Cortex of kidney (tissue), 1 donor: ENCODE measurements at places on chromosomes 5 and 9.

DNA sequence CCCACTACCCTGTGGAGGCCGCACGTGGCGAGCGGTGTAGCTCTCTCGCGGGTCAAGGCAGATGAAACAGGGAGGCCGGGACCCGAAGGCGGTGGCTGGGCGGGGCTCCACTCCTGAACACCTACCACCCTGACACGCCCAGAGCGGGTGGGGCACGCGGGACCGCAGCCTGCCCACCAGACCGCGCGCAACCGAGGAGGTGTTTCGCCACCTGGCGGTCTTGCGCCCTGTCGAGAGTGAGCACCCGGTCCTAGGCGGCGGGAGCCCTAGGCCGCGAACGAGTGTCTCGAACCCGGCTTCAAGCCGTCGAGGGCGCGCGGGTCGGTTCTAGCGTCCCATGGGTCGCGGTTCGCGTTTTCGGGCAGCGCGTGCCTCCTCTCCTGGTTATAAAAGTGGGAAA lies 2.2 kb upstream of the EXOSC3 start:
- no peak for DNase-seq

- no peak for DNase-seq
These were observed 685.8 kb downstream of the MAT2B start for GRCh38 chr5:164191240-164191639.

- no peak for DNase-seq
These were observed 168.9 kb downstream of the MAPKAP1 start for GRCh38 chr9:125538092-125538473.

DNA sequence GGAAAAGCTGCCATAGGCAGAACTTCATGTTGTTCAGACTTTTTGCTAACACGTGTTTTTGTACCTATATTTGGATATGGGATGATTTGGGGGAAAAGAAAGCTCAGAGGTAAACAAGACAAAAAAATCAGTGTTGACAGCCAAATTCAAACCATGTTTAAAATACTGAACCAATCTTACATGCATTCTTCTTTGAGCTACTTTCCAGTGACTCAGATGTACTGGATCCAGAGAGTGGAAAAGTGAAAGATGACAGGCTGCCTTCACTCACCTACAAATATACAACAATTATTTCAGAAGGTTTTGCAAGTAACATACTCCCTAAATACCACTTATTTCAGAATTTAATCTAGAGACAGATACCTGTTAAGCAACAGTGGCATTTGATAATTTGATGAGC lies 165.7 kb downstream of the MPDZ start:
- no peak for DNase-seq

GRCh38 chr5:147780924-147781573 lies 1.5 kb downstream of the JAKMIP2 start:
- DNase-seq, result no peak

DNA sequence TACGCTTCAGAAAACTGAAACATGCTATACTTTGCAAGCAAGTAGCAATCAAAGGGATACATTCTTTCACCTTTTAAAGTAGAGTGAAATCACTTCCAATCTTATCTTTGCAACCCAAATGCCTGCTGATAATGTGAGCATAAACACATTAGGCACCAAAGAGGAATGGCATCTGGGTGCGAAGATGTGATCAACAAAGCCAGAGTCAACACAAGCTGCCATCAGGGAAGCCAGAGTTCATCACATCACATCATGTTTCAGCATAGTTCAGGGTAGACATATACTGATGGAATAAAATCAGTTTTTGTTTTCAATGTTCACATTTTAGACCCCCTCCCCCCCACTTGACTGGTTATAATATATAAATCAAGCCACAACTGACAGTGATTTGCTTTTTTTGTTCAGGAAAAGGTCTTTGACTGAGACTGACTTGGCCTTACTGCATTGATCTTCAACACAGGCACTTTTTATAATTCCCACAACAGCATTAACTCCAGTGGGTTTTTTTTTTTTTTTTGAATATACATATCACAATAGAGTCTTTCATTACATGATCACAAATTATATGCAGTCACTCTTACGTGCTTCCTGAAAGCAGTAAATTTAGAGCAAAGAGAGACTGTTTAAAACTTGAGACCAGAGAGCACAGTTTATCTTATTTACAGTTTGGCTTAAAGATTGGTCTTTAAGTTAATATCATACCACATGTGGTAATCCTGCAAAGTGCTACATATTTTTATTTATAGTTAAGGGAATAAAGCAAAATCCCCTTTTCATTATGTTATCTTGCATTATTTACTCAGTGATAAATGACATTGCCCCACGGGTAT lies 20.3 kb downstream of the AOPEP start:
- DNase-seq, result no peak

DNA sequence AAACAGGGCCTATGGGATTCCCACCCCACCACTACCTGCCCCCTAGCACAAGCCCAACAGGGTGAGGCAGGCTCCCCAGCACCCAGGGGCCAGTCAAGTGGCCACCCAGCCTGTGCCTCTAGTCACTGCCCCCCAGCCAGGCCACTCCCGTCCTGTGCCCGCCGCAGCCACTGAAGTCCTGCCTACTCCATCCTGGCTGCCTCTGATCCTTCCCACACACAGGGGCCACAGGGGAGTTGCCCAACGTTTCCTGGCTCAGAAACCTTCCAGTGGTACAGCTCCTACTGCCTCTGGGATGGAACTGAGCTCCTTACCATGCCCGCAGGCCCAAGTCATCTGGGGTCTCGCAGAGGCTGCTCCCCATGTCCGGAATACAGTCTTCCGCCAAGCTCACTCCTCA lies 70.2 kb upstream of the STXBP1 start:
- no peak for DNase-seq

GRCh38 chr9:16482764-16483163 lies 387.7 kb downstream of the BNC2 start:
- DNase-seq, result no peak

GRCh38 chr5:1195916-1196315 lies 5.5 kb upstream of the SLC6A19 start:
- DNase-seq, result no peak

DNA sequence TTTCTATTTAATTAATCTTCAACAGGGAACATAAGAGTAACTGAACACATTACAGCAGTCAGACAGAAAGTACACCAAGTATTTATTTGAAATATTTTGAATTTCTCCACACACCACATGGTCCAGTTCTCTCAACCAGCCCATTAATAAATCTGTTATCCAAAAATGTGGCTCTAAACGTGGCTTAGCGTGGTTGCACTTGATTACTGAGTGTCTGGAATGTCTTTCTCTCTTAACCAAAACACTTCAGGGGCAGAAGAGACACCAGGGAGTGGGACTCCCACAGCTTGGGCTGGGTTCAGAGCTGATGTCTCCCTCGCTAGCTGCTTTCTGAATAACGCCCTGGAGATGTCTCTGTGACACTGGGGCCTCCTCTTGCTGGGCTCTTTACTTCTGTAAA lies 52.6 kb upstream of the FANCC start:
- no peak for DNase-seq

- no peak for DNase-seq
These were observed 43.4 kb upstream of the CDKN2B start for GRCh38 chr9:22052376-22052945.

- no peak for DNase-seq
These were observed 882 bp downstream of the CERCAM start for GRCh38 chr9:128421482-128421996.

GRCh38 chr9:115204904-115205453 lies 87.0 kb upstream of the TNC start:
- no peak for DNase-seq

DNA sequence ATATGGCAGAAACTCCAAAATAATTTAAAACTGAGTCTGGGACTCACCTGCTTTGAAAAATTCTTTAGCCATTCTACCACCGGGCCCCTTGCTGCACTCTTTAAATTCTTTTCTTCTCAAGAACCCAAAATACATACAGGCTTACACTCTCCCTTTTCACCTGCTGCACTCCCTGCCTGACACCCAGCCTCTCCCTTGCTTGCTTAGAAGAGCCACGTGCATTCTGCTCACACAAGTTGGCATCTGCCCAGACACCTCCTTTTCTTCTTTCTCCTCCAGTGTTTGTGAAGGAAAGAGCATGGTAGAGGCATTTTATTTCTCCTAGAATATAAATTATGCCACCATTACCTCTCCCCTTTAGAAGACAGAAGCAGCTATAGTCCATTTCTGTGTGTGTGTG lies 39.0 kb upstream of the AOPEP start:
- DNase-seq, result no peak

DNA sequence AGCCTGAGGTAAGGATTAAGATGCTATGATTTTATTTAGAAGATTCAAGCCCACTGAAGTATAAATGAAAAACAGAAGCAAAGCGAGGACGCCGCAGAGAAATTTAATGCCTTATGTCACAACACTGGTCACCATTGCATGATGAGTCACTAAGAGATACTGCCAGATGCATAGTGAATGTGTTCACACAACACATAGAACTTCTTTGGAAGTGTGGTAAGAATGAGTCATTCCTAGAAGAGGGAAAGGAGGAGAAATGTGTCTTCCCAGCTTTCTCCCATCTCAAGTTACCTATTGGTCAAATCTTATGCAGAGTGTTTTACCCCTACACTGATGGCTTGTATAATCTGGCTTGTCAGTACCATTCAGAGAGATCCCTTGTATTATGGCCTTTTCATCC lies 465.3 kb upstream of the ARRDC3 start:
- DNase-seq, result no peak

DNA sequence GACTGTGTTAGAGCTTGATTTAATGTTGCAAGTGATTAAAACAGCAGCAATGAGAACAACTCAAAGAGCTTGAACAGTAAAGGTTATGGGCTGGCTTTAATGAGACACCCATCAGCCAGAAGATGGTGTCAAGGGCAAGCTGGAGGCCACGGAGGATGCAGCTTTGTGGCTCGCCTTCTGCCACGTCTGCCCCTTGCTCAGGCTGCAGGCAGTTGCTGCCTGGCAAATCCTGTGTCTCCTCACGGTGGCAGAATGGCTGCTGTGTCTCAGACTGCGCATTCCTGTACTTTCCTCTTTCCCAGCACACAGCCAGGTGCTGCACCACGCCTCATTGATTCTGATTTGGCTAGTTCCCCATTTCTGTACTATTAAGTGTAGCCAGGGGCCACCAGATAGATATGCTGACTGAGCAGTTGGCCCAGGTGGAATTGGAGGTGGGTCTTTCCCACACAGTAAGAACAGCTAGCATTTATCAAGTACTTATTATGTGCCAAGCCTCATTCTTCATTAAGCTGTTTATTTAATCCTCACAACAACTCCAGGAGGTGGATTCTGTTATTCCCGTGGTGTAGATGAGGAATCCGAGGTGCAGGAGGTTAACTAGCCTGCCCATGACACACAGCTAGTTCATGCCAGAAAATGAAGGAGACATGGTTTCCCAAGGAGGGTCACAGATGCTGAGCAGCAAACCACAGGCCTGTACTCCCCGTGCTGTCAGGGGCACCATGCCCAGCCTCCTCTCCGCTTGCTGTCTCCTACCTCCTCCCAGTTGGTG lies 3.5 kb downstream of the NXNL2 start:
- DNase-seq, result no peak

DNA sequence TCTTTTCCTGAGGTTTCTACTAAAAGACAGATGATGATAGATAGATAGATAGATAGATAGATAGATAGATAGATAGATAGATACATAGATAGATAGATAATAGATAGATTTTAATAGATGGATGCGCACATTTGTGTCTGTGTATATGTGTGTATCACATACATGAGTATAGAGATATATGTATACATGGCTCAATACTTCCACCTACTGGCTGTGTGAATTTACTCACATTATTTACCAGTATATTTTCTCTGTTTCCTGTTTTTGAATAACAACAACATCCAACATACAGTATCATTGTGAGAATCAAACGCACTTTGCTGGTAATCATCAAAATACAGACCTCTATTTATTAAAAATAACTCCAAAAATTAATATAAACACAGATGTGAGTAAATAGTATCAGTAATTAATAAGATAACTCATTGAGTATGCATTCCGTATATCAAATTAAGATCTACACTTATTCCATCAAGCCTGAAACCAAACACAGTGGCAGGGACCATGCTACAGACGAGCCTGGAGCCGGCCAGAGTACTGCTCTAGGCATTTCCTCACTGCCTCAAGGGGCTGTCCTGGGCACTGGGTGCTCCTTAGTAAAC lies 338.0 kb downstream of the SEMA5A start:
- DNase-seq, result no peak
